ENCODE measurements at places on chromosomes 4 and X.

- no peak for DNase-seq
Measured at GRCh38 chr4:115515772-115516171, 402.4 kb upstream of the NDST4 start.

- no peak for DNase-seq
Measured at GRCh38 chr4:1137850-1138249, 24.5 kb upstream of the RNF212 start.

DNA sequence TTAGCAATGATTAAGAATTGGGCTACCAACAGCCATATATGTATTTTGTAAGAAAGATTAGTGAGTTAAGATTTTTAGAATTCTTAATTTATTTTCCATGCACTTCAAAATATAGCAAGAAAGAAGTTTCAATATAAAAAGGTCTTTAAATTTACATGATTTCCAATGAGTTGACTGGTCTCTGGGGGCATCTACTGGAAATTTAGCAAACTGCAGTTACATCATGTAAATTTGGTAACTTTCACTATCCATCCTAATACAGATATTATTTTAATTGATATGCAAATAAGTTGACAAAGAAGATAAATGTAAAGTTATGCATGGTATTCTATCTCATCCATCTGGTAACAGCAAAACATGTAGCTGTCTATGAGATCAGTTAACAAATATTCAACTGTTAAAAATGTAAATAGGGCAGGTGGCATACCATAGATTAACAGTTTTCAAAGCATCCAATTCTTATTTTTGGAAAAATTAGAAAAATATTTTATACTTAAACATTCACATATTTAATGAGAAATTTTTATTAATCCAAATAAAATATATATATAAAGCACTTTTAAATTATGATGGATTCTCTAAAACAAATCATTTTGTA, 29.1 kb downstream of the TTC29 start:
- DNase-seq, result no peak

- DNase-seq, result no peak
Measured at GRCh38 chrX:73366696-73367095, 80.2 kb upstream of the CDX4 start.

DNA sequence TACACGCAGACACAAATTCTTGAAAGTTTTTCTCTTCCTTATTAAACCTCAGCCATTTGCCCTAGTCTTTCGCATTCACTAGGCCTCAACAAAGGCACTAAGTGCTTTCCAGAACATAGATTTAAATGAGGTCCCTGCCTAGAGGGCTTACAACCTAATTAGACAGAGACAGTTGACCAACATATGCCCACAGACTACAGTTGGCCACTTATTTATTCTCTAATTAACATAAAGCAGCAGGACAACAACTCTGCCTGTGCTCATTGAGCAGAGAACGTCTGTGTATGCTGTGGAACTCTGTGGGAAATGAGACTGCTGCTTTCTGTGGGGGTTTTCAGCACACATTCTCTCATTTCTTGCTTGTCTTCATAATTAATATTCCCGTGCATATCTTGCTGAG, 303.0 kb upstream of the TACR3 start:
- DNase-seq, result no peak

DNA sequence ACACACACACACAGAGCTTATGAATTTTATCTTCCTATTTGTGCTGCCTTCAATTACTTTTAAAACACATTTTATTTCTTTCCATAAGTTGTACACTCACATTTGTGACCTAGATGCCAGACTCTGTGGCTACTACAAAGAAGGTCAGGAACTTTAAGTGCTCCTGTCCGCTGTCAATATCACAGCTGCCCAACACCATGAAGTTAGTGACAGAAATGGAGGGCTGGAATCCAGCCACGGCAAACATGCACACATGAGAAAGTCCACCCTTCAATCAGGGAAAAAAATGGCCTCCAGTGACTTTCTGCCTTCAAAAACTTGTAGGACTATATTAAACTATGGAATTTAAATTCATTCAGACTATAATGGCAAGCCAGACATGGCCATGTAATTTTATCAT, 334.4 kb upstream of the FSTL5 start:
- no peak for DNase-seq

DNA sequence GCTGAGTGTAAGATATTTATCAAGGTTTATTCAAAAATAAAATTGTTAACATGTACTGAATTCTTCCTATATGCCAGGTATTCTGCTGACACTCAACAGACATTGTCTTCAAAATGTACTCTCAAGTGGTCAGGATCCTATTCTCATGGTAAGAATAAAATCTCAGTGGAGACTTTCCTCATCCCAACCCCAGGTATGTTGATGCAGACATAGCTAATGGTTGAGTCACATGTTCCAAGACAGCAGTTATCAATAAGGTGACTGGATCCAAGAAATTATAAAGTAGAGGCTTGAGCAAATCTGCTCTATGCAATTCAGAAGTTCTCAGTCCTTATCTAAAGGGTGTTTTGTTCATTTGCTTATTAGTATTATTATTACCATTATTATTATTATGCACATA, 115.2 kb upstream of the GABRA2 start:
- no peak for DNase-seq

DNA sequence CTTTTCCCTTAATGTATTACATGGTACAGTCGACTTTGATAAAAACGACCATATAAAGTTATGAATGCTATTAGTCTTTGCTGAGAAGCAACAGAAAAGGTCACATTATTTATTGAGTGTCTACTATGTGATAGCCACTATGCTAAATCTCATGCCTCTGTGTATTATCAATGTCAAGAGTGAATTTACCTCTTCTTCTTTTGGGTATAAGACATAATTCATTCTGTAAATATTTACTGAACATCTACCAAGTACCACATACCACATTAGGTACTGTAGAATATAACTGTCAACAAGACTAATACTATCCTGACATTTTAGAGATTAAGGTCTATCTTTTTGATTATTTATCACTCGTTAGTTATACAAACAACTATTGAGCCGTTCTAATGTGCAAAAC, 268.7 kb upstream of the FTHL17 start:
- DNase-seq, result no peak

DNA sequence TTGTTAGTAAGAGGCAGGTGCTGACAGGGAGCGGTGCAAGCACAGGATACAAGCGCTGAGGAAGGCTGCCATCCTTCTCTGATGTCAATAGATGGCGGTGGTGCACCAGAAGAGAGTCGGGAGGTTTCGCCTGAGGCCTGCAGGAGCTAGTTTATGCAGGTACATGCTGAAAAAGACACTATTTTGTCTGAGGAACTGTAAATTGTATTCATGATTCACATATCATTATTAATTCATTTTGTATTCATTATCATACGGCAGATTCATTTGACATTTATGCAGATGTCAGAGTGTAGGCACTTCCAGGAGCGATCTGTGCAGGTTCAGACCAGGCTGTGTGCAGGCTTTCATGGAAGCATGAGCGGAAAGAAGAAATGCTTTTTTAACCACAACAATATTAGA, 824.0 kb downstream of the STIM2 start:
- DNase-seq, result no peak

- no peak for DNase-seq
Measured at GRCh38 chr4:167779280-167779679, 313.1 kb upstream of the ANXA10 start.

GRCh38 chr4:142345924-142346323, 500.2 kb downstream of the INPP4B start:
- no peak for DNase-seq

DNA sequence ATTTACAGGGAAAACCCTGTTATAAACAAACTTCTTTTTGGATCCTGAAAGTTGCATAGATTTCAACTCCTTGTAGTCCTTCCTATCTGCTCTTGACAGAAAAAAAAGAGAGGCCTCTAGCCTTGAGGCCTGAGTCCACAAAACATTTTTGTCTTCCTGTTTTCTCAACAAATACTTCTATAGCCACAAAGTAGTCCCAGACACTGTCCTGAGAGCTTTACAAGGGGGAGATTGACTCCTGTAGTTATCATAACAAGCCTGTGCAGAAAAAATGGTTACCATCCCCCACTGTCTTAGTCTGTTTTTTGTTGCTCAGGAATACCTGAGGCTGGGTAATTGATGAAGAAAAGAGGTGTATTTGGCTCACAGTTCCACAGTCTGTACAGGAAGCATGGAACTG, 35.2 kb downstream of the PCDH7 start:
- no peak for DNase-seq

DNA sequence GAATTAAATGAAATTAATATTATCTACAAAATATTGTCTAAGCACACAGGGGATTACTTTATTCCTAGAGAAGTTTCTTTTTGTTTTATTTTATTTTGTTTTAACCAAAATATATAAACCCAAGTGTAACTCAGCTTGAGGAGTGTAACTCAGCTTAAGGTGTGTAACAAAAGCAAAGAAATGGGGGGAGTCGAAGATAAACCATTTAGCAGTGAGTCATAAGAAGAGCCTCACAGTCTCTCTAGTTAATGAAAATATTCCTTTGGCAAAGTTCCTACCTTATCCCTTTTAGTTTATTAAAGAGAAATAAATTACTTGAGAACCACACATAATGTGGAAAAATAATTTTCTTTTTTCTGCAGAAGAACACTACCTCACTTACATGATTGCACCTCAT, 261.8 kb downstream of the KCTD8 start:
- DNase-seq, result no peak

GRCh38 chr4:80446664-80447063, 111.1 kb downstream of the CFAP299 start:
- DNase-seq, result no peak

- no peak for DNase-seq
Measured at GRCh38 chr4:76178296-76178695, 30.1 kb upstream of the NUP54 start.

DNA sequence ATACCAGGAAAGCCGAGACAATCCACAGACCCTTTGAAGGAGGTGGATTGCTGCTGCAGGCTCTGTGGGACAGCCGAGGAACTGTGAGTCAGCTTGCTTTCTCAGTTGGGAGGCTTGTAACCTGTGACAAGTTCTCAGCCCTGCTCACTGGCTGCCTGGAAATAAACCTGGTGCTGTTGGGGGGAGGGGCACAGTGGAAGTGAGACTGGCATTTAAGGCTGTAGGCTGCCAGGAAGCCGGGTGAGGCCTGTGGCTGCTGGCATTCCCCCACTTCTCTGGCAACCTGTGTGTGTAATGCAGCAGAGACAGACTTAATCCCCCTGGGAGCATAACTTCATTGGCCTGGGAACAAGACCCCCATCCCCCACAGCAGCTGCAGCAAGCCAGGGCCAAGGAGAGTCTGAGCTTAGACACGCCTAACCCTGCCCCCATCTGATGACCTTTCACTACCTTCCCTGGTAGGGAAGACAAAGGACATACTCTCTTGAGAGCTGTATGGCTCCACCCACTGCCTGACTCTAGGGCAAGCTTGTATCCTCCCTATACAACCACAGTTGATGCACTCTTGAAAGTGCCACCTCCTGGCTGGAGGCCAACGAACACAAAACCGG, 64.1 kb downstream of the ALPK1 start:
- DNase-seq, result no peak
